Mammary microvascular endothelial cell (primary cell): ENCODE measurements at places on chromosomes 2 and 18. TPM values are rescaled to one million over a fixed set of nuclear protein-coding genes. Genes with fewer than 3 reads are reported as not detected.

Gene COL6A3
- total RNA-seq: 3.0 and 4.3 TPM in 2 replicates

Gene TBR1
- total RNA-seq: not detected in 2 replicates

Gene HEATR5B
- 10.3 and 11.9 TPM in 2 replicates for total RNA-seq

Gene NOP58
- 63.8 and 64.7 TPM in 2 replicates for total RNA-seq

Gene RGPD4
- not detected in 2 replicates for total RNA-seq

Gene IFIH1
- 24.5 and 26.0 TPM in 2 replicates for total RNA-seq

Gene TMX3
- total RNA-seq: 34.3 and 37.9 TPM in 2 replicates

Gene TDRD15
- total RNA-seq: not detected in 2 replicates

Gene RUFY4
- total RNA-seq: not detected in 2 replicates

Gene BCL11A
- 0.13 and 0.30 TPM in 2 replicates for total RNA-seq

Gene TET3
- 2.9 and 3.3 TPM in 2 replicates for total RNA-seq

Gene FAM161A
- 1.5 and 1.7 TPM in 2 replicates for total RNA-seq

Gene PKDCC
- total RNA-seq: 1.3 and 1.4 TPM in 2 replicates

Gene RBM44
- total RNA-seq: 0.10 and 0.20 TPM in 2 replicates

Gene OXER1
- not detected in 2 replicates for total RNA-seq

Gene CYP26B1
- total RNA-seq: 18.0 and 19.7 TPM in 2 replicates

Gene HNRNPLL
- total RNA-seq: 33.3 and 35.4 TPM in 2 replicates

Gene SERPINB2
- total RNA-seq: 5.7 and 6.3 TPM in 2 replicates

Gene ASB18
- total RNA-seq: not detected in 2 replicates

Gene ALK
- total RNA-seq: not detected in 2 replicates
